Fibroblast of skin of abdomen (primary cell): ENCODE measurements at places on chromosomes 13 and 19.

DNA sequence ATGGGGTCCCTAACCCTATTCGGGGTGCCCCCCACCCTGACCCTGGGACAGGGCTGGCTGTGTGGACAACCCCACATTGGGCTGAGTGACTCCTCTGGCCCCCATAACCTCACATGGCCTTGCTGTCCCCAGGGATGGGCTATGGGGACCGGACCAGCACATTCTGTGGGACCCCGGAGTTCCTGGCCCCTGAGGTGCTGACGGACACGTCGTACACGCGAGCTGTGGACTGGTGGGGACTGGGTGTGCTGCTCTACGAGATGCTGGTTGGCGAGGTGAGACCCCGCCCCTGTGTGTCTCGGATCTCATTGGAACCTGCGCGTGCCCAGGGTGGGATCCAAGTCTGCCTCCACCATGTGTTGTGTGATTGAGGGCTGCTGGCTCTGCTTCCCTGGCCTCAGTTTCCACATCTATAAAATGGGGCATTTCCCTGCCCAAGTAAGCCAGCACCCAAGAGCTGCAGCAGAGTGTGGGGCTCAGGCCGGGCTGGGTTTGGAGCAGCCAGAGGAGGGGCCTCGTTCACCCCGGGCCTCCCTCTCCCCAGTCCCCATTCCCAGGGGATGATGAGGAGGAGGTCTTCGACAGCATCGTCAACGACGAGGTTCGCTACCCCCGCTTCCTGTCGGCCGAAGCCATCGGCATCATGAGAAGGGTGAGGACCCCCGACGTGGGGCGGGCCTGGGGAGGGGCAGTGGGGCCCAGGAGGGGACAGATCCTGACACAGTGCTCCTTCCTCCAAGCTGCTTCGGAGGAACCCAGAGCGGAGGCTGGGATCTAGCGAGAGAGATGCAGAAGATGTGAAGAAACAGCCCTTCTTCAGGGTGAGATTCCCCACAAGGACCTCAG lies 4.9 kb downstream of the PTGER1 start:
- no peak for DNase-seq

GRCh38 chr19:51110666-51110971 lies 2.4 kb upstream of the CTU1 start:
- DNase-seq, result no peak

- no peak for DNase-seq
Measured at GRCh38 chr13:106072014-106072413, 463.4 kb downstream of the EFNB2 start.

GRCh38 chr19:14561847-14562351 lies 10.0 kb downstream of the NDUFB7 start:
- no peak for DNase-seq

GRCh38 chr13:37934339-37935191 lies 65.0 kb upstream of the TRPC4 start:
- no peak for DNase-seq

- peak; percentile 13 for DNase-seq
Measured at GRCh38 chr13:51249255-51249654, 27.1 kb downstream of the FAM124A start.

GRCh38 chr13:67042556-67042955 lies 187.6 kb downstream of the PCDH9 start:
- DNase-seq, result no peak

GRCh38 chr19:44723952-44724319 lies 24.6 kb upstream of the BCL3 start:
- peak; percentile 75 for DNase-seq

DNA sequence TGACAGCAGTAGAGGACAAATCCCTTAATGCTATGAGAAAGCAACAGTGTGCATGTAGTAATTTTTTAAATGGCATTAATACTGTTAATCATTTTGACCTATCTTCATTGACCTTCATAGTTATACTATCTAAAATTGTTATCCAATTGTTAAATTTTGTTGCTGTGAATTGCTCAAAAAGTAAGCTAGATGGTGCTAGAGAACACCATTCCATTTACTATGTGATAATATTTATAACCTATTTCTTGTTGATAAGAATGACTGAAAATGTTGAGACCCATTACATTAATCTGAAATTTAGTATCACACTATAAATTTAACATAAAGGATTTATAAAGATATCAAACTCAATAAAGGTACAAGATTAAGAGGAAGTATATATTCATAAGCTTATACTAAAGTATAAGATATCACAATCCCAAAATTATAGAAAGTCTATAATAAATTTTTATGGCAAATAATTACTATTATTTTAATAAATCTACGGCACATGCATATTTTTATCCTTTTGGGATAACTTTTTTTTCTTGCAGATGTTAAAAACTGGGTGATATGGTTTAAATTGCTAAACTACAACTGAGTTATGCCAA lies 1573.3 kb downstream of the PCDH9 start:
- DNase-seq, result peak; percentile 16

GRCh38 chr13:76004416-76004815 lies 368.3 kb downstream of the LMO7 start:
- DNase-seq, result peak; percentile 39

DNA sequence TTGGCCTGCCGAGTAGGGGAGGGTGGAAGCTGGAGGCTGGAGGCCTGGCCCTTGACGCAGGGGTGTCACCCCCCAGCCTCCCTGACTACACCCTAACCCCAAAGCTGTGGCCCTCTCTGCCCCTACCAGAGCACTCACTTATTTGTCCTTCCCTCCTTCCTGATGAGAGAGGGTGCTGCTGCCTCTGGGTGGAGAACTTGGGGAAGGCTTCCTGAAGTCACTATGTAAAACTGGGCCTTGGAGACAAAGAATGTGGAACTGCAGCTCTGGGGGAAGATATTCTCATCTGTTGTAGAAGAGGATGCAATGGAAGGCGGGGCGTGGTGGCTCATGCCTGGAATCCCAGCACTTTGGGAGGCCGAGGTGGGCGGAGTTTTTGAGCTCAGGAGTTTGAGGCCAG lies 485.2 kb downstream of the ZNF536 start:
- DNase-seq, result no peak

DNA sequence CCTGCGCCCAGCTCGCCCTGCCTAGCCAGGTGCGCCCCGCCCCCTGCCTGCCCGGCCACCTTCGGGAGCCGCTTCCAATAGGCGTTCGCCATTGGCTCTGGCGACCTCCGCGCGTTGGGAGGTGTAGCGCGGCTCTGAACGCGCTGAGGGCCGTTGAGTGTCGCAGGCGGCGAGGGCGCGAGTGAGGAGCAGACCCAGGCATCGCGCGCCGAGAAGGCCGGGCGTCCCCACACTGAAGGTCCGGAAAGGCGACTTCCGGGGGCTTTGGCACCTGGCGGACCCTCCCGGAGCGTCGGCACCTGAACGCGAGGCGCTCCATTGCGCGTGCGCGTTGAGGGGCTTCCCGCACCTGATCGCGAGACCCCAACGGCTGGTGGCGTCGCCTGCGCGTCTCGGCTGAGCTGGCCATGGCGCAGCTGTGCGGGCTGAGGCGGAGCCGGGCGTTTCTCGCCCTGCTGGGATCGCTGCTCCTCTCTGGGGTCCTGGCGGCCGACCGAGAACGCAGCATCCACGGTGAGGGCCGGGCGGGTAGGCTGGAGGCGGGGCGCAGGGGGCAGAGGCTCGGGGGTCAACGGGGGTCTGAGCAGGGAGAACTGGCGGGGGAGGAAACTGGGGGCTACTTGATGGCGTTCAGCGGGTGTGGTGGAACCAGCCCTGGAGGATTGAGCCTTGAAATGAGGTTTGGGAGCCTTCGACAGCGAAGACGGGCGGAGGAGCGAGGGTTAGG lies at the start of gene SPINT2:
Gene SPINT2 (plus strand): TSS at position 88 of the 727 bp plus-strand sequence. CDS start 320 bp downstream, at position 408.
- no peak for DNase-seq

- DNase-seq, result no peak
Measured at GRCh38 chr19:46324277-46324676, 22.6 kb upstream of the PPP5C start.

- no peak for DNase-seq
Measured at GRCh38 chr19:3849092-3849491, 19.7 kb downstream of the ZFR2 start.

DNA sequence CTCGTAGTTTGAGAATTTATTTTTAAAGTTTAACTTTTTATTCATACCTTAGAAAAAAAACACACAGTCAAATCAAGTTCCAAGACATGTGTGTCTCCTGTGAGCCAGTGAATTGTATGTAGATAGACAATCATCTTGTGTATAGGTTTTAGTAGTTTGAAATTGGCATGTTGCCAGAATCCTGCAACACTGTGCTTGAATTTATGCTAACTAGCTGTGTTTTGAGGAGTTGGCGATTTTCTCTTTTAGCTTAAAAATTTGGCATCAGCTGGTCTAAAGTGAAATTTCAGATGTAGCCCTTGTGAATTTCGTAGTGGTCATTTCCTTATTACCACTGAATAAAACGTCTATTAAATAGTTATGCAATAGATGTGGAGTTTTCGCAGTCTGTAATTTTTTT lies 213.2 kb downstream of the ATP8A2 start:
- no peak for DNase-seq

DNA sequence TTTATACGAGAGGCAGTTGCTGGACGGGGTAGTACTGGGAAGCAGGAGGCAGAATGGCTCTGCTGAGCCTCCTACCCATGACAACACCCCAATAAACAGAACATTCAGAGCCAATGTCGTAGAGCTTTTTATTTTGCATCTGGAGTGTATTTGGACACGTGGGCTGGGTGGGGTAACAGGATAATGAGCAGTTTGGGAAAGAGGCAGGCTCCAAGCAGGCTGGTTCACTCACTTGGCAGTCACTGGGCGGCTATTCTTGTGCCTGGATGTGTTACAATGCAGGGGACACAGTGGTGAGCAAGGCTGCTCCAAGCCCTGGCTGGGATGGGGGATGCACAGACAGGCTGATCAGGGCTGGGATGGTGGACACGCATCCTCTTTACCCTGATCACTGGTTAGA lies 9.5 kb downstream of the ACTMAP start:
- DNase-seq, result no peak

DNA sequence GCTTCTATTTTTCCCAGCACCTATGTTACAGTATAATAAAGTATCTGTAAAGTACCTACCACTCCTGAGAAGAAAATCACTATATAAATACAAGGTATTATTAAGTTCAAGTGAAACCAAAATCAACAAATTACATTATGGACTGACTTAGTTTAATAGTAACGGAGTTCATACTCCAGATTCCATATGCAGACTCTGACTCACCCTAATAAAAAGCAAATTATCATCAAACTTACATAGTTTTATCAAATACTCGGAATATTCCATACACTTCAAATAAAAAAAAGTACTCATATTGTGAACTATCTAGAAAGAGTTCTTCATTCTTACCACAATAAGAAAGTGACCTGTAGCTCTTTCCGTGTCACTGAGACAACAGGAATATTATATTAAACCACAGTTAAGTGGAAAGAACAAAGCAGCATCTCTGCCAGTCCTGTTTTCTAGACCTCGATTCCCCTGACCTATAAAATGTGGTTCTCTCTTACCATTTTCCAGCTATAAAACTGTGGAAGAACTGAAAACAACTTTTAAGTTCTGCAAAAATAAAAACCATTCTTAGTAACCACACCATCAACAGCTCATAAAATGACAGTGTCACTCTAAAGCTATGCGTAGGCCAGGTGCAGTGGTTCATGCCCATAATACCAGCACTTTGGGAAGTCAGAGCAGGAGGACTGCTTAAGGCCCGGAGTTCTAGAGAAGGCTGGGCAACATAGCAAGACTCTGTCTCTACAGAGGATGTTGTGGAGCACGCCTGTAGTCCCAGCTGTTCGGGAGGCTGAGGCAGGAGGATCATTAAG lies 42.6 kb downstream of the USP12 start:
- no peak for DNase-seq

GRCh38 chr13:97834250-97834649 lies 119.2 kb upstream of the IPO5 start:
- no peak for DNase-seq

DNA sequence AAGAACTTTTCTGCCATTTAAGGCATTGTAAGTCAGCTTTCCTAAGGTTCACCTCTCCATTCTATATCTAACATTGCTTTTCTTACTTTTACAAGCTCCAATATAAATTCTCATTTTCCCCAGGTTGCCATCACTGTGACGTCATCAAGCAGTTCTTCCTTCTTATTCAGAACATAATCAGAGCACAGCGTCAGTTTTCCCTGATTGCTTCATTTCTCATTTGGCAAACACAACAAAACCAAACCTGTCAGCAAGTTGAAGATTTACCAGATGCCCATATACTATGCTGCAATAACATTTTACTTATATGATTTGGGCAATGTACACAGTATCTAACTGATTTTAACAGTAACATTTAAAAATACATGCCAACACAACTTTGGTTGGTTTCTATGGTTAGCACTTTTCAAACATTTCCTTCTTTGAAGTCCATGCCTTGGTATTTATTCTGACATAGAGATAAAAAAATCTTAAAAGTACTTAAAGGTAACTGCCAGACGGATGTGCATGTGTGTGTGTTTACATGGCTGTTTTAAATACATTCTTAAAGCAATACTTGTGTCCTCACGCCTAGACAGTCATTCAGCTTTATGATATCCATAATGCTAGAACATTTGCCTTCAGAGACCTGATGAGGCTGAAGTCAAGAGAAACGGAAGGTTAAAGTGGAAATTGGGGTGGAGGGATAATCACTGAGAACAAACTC lies 264.0 kb downstream of the KLF12 start:
- DNase-seq, result peak; percentile 60

GRCh38 chr13:107941345-107942029 lies 273.8 kb downstream of the LIG4 start:
- no peak for DNase-seq
